ENCODE measurements at places on chromosomes 6 and 20.

DNA sequence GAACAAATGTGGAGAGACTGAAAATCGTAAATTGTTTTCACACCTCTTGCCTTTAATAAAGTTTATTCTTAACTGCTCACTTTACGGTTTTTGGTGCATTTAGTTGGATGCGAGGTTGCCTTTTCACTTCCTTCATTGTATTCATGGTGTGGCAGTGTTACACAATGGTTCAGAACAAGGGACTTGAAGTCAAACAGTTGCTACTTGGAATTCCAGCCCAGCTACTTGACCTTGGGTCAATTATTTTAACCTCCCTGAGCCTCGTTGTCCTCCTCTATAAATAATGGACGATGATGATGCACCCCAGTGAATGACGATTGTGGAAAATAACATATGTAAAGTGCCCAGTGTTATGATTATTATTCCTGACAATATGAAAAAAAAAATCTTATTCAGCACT lies 72.3 kb downstream of the CARMIL1 start:
- DNase-seq = no peak

GRCh38 chr6:57190140-57190539 lies 18.0 kb downstream of the BAG2 start:
- no peak for DNase-seq

DNA sequence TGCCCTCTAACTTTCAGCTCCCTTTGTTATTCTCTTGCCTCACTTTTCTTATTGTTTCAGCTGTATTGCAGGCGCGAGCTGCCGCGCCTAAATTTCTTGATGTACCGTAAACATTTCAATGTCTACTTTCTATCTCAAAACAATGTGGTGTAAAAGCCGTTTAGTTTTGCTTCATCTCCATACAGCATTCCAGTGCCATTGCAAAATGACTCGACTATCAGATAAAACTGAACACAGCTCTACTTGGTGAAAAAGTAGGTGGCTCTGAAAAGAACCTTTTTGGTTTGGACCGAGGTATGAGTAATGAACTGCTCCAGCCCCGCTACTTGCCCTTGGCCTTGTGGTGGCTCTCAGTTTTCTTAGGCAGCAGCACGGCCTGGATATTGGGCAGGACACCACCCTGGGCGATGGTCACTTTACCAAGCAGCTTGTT lies 74.6 kb downstream of the OR2B2 start:
- DNase-seq = no peak

- no peak for DNase-seq
These were observed 38.0 kb downstream of the CDYL start for GRCh38 chr6:4814212-4814611.

DNA sequence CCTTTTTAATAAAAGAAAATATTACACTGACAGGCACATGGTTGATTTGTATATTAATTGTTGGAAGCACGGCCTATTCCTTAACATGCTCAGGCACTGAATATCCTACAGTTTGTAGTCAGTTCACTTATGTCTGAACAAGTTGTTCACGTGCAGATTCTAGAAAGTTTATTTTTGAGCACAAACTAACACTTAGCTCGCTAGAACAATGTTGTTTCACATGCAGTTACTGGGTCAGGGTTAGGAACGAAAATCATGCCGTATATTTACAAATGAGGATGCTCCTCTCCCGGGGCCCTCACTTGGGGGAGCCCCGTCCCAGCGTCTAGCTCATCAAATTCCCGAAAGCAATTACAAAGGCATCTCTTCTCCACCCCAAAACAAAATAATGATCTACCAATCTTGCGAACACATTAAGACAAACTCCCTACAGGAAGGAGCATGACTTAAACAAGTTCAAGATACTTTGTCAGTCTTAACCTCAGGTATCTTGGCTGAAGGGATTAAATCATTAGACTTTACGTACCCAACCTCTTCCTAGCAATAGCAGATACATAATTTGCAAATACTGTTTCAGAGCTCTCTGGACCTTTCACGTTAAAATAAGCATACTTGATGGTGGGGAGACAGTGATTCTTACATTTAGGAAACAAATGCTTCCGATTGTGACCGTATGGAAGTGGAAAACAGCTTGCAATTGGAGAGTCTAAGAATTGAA lies 1.5 kb downstream of the MAP7 start:
- no peak for DNase-seq

DNA sequence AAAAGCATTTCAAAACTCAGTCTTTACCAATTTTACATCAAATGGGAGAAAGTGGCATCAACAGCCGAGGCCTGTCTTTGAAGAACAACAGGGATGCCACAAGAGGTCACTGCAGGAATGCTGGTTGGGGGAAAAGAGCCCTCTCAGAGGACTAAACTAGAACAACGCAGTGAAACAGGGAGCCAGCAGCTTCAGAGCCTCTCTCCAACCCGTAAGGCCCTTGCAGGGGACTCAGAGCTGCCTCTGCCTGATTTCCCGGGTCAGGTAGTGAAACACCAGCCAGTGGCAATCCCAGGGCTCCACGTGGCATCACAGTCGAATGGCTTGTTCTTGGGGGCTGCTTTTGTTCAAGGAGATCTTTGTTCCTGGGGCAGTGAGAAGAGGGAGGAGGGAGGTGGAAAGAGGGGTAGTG lies 55.0 kb upstream of the KCNK16 start:
- DNase-seq = peak; percentile 29

- DNase-seq = no peak
These were observed 52.7 kb downstream of the RPP21 start for GRCh38 chr6:30397697-30398096.

GRCh38 chr20:57880571-57880892 lies 170.7 kb upstream of the PMEPA1 start:
- no peak for DNase-seq

DNA sequence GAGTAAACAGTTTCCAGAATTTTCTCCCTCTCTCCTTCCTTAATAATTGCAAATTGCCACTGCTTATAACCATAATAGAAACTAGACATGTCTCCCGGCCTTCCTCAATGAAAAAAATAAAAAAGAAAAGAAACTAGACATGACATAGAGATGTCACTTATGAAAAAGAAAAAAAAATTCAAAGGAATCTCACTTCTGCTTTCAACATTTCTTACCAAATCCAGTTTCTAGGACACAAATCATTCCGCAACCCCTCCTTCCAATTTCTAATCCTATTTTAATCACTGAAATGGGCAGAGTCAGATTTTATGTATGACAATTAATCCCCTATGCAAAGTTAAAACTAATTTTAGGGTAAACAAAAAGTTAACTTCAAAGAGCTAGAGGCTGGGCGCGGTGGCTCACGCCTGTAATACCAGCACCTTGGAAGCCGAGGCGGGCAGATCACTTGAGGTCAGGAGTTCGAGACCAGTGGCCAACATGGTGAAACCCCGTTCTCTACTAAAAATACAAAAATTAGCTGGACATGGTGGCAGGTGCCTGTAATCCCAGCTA lies 40.1 kb upstream of the EEF1A1 start:
- DNase-seq = no peak

DNA sequence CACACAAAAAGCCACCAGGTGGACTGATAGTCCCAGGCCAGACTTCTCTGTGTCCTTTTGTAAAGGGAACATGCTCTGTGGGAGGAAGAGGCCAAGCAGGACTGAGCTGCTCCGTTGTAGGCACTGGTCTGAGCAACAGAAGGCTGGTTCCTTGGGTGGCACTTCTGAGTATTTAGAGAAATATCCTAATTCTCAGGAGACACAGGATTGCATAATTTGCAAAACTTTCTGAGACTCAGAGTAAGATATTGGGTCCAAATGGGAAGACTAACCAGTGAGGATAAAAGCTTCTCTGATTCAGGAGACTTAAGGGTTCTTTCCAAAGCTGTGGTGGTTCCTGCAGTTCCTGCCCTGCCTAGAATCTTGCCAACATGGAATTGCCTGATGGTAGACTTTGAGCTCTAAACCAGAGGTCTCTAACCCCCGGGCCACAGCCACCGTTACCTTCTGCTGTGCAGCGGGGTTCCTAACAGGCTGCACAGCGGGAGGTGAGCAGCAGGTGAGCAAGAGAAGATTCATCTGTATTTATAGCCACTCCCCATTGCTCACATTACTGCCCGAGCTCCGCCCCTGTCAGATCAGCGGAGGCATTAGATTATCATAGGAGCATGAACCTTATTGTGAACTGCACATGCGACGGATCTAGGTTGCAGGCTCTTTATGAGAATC lies 107.0 kb downstream of the OLIG3 start:
- DNase-seq = no peak

DNA sequence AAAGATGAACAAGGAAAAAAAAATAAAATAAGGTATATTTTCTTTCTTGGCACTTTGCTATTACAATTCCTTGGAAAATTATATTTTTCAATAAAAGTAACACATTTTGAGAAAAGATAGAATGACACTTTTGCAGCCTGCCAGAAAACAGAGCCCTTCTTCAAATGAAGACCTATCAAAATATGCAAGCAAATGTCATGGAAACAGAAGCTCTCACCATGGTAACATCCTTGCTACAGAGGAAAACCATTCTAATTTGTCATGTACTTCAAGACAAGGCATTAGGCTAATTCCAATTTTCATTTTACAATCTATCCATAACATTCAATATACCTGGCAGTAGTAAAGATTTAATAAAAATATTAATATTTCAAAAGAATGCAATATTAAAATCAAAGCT lies 177.9 kb downstream of the RNGTT start:
- DNase-seq = no peak

DNA sequence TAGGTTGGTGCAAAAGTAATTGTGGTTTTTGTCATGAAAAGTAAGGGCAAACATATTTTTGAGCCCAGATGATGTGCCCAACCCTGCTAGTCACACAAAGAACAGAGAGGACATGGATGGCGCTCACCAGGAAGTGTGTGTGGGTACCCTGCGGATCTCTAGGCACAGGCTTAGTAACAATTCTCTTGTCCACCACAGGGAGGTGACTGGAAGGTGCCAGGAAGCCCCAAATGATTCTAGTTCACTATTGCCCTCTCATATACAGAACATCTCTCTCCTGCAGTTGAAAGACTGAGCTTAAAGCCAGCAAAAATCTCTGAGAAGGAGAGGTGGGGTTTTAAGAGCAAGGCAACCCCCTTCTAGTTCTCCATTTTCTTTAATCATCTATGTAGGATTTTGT lies 272.1 kb upstream of the TAB2 start:
- DNase-seq = peak; percentile 45

DNA sequence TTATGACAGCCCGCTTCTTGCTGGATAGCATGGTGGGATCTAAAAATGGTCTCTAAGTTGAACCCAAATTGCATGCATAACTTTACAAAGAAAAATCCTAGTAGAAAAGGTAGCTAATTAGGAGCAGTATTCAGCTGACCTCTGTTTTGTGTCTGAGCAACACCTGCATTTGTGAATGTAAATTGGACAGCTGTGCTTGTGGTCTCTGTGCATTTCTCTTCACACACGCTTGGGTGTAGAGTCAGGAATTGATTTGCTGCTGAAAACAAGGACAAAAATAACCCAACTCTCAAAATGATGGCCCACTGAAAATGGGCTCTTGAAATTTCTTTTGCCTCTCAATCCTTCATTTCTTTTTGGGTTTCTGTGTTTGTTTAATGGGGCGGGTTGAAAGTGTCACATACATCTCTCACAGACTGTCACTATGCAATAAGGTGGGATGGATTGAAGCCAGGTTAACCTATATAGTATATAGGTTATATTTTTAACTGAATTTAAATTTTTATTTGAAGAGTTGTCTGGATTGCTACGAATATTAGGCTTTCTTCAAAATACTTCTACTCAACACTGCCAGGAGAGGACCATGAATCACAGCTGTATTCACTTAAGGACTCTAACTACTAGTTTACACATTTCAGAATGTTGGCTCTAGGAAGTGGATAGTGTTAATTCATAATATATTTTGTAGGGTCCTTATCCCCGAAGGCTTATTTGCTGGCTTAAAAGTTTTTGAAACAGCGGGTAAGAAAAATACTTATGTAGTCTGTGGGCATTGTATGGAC lies 46.5 kb downstream of the SOBP start:
- DNase-seq = no peak

GRCh38 chr20:25600632-25601031 lies 15.3 kb upstream of the NINL start:
- DNase-seq = no peak

- no peak for DNase-seq
These were observed 69.9 kb downstream of the SGK1 start for GRCh38 chr6:134247844-134248580.

DNA sequence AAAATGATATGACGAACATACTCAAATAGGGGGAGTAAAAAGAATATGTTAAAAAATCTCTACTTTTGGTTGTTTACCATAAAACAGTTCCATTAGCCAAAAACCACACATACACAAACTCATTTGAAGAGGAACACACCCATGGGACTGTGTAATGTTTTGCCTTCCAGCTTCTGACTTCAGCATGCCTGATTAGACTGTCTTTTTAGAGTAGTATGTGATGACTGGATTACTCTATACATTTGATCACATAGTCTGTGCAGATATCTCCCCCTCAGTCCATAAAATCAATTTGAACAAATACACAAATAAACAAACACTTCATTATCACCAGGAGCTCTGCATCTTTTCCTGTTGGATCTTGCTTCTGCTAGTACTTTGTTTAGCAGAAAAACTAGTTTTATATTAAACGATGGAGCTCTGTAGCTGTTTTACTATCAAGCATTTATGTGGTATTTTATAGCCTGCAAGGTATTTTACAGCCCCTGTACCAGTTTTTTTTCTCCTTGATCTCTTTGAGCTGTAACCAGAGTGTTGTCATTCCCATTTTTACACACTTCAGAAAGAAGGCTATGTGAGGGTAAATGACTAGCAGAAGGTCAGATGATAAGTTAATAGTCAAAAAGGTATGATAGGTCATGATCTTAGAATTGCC lies 866.5 kb upstream of the MAP3K7 start:
- no peak for DNase-seq

DNA sequence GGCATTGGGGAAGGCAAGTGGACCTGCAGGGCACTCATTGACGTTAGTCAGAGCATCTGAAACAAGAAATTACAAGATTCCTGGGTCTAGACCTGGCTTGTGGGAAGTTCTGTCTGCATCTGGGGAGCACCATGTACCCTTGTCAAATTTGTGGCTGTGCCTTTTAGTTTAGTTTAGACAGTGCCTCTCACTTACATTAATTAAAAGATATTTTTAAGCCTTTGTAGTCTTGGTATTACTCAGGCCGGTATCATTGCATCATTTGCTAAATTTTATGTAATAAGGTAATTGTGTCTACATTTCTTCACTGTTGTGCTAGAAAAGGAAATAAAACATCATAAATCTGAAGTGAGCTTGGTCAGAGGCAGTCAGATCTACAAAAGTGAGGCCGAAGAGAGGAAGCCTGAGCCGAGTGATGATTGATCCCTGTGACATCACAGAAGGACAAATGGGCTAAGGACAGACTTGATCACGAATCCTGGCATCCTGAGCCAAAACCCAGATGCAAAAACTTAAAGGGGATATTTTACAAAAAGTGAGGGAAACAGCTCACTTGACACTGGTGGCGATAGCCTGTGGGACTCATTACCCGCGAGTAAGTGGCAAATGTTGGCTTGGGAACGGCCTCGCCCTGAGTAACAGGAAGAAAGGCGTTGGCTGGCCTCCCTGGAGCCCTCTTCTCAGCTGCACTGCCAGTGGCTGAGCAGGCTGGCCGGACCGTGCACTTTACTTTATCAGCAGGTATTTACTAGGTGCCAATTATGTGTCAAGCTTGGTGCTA lies 106.5 kb downstream of the TCP11 start:
- DNase-seq = no peak

GRCh38 chr6:113403966-113404595 lies 453.1 kb upstream of the MARCKS start:
- no peak for DNase-seq
